Stimulated activated CD4-positive, alpha-beta T cell treated with anti-CD3 and anti-CD28 coated beads, TNF-alpha, amount 100 ng/mL, for 4 hours (primary cell): ENCODE measurements at places on chromosomes 3 and 15.

DNA sequence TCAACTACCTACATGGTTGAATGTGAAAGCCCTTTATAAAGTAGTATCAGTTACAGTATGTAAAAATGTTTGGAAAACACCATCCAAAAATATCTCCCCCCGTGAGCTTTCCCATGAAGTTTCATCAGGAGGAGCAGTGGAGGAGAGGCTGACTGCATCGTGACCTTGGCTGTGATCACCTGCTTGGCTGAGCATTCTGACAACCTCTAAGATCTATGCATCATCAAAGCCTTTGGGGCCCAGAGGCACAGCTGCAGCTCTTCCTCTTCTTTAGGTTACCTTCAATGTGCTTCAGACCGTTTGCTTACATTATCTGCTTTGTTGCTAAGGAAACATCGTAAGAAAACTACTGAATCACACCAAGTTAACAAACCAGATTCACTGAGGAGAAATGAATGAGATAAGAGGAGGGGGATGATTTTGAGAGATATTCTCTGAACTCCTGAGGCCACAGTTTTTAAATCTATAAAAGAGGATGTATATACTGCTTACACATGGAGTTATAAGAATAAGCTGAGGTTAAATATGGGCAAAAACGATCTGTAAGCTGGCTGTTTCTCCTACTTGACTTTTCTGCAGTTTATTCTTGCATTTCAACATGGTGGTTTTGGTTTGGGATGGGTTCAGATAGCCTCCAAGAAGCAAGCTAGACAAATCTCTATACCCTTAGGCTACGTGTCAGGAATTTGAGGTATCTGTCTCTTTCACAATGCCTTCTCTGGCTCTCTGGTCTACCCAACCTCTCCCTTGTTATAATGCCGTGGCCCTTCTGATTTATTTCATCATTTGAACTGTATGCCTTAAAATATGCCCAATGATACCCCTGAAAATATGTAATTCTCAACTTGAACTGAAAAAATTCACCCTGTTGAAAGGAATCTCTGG is 4.0 kb downstream of the GCSAM start:
- peak; percentile 23 for DNase-seq

DNA sequence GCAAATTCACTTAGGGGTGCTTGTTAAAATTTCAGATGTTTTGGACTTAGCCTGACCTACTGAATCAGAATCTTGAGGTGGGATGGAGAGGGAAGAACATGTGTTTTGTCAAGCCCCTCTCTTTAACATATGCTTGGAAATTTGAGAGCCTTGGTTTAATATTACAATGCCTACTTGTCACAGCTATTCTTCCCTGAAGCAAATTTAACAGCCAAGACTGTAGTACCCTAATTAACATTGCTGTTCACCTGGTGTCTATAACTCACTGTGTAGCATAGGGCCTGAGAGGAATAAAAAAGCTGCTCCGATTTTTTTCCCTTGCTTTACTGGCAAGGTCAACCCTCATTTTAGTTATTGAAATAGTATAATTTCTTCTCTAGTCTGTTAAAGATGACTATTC is 880.1 kb downstream of the CADM2 start:
- DNase-seq, result no peak

GRCh38 chr3:12810013-12810780 is 13.7 kb downstream of the CAND2 start:
- peak; percentile 91 for DNase-seq

DNA sequence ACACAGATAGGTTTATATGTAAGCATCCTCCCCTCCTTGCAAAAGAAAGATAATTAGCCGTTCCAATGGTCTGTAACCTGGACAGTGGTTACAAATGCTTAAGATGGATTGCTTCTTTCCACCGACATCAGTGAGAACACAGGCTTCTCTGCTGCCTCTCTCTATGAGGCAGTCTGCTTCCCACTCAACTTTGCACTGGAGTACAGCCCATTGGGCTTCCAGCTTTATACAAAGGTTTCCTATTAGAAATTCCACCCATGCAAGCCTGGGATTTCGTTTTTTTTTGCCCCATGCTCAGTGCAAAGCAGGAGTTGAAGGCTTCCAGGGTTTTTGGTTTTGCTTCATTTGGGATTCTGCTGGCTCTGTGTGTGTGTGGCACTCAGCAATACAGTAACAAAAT is 47.3 kb upstream of the C3orf22 start:
- no peak for DNase-seq

GRCh38 chr3:151900884-151901643 is 27.6 kb downstream of the SUCNR1 start:
- no peak for DNase-seq

GRCh38 chr3:123758081-123758564 is 126.0 kb downstream of the MYLK start:
- no peak for DNase-seq

DNA sequence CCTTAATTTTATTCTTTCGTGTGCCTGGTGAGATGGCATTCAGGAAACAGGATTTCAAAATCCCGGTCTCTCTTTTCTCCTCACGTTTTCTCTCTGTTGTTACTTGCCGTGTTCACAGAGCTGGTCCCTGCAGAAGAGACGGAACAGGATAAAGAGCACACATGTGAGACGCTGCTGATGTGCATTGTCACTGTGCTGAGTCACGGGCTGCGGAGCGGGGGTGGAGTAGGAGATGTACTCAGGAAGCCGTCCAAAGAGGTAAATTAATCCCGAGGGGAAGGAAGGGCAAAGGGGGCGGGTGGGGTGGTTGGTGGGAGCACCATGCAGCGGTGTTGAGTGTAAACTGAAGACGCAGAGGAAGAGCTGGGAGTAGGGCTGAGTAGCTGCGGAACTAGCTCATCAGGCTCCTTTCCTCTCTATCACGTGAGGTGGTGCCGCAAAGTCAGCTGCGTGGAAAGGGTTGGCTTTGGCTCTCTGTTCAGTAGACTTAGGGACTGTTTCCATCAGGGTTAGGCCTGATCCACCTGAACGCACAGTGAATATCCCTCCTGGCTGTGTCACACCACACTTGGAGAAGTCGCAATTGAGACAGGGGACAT is 164.8 kb upstream of the BHLHE40 start:
- no peak for DNase-seq

DNA sequence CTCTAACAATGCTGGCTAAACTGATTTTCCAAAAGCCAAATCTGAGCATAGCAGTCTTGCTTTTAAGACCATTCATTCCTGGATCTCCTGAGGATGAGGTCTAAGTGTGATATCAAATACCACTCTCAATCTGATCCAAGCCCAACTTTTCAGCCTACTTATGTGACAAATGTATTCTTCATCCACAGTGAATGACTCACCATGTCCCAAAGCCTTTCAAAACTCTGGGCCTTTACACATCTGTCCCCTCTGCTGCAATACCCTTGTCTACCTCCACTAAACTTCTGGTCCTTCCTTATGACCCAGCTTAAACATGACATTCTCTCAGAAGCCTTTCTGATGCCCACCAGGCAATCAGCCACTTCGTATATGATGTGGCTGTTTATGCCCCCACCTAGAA is 4.6 kb downstream of the ANAPC13 start:
- no peak for DNase-seq

- DNase-seq, result no peak
Measured at GRCh38 chr15:78051596-78051995, 25.9 kb downstream of the TBC1D2B start.

- no peak for DNase-seq
Measured at GRCh38 chr3:29168696-29169095, 112.2 kb upstream of the RBMS3 start.

- DNase-seq, result no peak
Measured at GRCh38 chr3:133153382-133153781, 115.2 kb downstream of the TMEM108 start.

DNA sequence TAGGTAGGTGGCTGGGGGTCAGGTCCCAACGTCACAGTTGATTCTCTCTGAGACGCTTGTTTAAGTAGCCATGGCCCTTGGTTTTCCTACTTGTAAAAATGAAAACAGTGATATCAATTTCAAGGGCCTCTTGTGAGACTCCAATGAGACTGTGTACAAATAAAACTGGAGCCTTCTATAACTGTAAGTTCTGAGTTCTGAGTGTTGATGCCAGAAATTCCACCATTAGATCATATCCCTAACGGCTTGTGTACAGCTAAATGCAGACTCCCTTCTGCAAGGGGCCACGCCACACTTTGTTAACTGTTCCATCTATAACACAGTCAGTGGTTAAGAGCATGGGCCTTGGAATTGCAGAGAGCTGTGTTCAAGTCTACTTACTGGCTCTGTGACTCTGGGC is 267.3 kb downstream of the TLE3 start:
- no peak for DNase-seq
